CD4-positive, alpha-beta memory T cell (primary cell): ENCODE measurements at places on chromosomes 2 and 18. TPM values are rescaled to one million over a fixed set of nuclear protein-coding genes. Genes with fewer than 3 reads are reported as not detected.

DNA sequence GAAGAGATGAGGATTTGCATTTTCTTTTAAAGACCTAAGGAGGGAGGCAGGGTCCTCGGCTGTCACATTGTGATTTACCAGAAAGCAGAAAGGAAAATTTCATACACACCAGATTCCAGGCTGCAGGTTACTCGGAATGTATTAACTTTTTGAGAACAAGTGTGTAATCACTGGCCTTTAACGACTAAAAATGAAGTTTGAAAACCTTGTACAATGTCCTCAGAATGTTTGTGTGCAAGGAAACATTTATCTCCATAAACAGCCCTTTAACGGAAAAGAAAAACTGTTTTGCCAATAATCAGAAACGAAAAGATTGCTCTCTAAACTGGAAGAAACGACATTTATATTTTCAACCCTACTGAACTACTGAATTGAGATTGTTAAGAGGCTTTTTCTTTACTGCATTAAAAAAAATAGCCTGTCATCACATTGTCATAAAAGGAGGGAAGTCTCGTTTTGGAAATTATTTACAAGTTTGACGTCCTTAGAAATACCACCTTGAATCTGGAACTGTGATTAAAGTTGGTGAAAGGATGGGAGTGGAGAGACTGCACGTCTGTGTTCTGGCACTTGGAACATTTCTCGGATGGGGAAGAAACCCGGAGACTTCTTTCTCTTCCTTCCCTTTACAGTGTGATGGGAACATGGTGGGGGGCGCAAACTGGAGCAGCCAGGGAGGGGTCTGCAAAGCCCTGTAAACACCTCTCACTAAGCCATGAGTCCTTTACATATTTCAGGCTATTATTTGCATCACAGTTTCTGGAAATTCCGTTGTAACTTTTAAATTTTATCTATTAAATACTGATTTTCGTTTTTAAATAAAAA lies 134.1 kb upstream of the SIX3 start:
- DNase-seq = no peak

DNA sequence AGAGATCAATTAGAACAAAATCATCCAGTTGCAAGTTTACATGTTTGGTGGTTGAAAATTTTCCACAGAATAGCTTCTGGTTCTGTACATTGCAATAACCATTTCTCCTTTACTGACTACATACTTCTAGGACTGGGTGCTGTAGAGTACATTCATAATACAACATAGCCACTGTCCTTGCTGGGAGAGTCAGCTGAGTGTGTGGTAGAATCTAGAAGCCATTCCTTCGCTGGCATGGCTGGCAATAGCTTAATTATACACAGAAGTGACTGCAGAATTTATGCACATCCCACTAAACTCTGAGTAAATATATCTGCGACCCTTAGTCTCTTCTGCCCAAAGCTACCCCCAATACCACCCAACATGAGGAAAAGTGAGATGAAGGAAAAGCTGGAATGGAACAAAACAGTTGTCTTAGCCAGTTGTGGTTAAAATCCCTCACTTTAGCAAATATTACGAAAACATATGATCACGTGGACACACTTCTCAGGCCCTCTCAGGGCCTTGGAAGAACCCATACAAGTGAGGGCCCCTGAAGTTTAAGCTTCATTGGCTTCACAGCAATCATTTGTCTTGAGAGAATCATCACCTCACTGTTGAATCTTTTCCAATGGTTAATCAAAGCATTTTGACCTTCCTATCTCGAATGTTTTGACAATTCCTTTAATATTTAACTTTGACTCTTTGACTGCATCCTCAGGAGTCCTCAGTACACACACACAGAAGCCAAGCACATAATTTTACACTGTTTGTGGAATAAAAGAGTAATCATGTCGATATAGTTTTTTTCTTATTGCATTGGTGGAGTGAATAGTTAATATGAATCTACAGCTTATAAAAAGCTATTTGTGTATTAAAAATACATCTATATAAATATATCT lies 225.1 kb downstream of the ZNF385B start:
- DNase-seq = no peak

DNA sequence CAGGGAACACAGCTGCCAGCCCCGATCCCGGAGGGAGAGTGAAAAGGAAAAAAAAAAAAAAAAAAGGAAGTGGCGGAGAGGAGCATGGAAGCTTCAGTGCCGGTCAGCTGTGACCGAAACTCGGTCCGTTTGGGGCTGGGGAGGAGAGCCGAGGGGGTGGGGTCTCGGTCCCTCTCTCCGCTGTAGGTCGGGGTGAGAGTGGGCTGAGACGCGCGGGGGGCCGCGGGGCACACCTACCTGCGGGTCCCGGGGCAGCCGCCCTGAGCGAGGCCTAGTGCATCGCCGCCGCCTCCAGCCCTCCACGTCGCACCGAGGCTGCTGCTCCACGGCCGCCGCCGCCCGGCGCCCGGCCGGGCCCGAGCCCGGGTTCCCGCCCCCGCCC lies 536 bp downstream of the VPS54 start:
- DNase-seq = no peak

DNA sequence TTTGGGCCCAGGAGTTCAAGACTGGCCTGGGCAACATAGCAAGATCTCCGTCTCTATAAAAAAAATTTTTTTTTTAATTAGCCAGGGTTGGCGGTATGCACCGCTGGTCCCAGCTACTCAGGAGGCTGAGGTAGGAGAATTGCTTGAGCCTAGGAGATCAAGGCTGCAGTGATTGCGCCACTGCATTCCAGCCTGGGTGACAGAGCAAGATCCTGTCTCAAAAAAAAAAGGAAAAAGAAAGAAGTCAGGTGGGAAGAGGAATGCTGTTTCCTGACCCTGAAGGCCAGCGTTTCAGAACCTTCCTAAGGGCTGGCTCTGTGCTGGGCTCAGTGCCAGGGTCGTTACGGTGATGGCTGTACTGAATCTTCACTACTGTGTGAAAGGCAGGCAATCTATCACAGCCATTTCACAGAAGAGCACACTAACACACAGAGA lies 35.0 kb upstream of the AGAP1 start:
- no peak for DNase-seq

- no peak for DNase-seq
Observed at GRCh38 chr2:101895819-101896322, 95.9 kb upstream of the IL1R2 start.

DNAJC5G gene
- not detected for total RNA-seq

DNA sequence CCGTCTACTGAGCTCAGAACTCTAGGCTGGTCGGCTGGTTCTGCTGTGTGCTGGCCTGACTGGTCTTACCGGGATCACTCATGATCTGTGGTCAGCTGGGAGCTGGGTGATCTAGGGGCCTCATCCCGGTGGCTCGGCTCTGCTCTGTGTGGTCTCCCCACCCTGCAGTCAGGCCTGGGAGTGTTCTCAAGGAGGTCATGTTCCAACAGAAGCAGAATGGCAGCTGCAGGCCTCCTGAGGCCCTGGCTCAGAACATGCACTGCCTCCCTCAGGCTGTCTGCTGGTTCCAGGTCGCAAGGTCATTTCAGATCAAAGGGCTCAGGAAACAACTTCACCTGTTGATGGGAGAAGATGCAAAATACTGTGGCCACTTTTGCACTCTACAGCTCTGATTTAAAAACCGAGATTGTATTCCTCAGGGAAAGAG lies 81.1 kb upstream of the RFX8 start:
- no peak for DNase-seq

DNA sequence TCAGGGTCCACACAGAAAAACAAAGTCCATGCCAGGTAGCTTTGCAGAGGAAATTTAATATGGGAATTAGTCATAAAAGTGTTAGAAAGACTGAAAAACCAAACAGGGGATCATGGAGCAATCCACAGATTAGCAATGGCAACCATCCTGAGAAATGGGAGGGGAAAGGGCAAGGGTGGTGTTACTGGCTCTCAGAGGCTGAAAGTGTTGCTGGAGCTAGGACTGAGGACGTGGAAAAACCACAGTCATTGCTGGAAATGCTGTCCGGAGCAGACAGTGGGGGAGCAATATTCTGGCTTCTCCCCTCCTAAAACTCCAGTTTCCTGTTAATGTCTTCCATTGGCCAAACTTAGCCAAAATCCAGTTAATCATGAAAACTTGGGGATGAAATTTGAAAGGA lies 172.4 kb downstream of the ZBTB7C start:
- no peak for DNase-seq

TYMS gene
- total RNA-seq = not detected

DNA sequence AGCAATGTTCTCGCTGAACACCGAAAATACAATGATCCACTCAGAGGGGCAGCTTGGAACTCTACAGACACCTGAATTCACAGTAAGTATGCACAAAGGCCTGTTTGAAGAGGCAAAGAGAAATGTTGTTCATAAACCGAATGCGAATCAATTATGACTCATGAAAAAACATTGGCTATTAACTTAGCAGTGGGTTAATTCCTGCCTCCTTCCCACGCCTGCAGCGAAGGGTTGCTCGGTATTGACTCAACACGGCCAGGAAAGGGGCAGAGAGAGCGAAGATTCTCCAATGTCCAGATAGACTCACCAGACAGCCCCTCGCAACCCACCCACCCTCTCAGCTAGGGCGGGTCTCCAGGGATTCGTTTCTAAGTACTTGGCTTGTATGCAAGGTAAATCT lies 9.4 kb downstream of the CRACDL start:
- DNase-seq = no peak

DHRS9 gene
- 0.32 TPM for total RNA-seq

DNA sequence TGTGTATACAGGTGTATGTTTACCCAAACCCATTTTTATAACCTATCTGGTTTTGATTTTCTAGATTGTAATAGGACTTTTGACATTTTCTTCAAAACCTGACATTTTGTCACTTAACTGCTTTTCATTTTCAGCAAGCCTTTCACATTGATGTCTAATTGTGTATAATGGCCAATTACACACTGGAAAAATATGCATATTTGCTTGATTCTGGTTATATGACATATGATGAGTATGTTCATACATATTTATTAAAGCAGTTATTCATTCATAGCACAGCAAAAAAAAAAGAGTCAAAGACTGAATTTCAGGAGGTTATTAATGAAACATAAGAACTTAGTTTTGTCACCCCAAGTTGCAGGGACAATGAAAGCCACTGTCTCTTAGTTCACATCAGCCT lies 307.7 kb upstream of the TNP1 start:
- DNase-seq = no peak

ALKAL2 gene
- total RNA-seq = not detected

QPCT gene
- 1.4 TPM for total RNA-seq

- DNase-seq = no peak
Observed at GRCh38 chr2:76556018-76556417, 845.3 kb upstream of the GCFC2 start.

- DNase-seq = no peak
Observed at GRCh38 chr18:14970027-14970426, 222.1 kb downstream of the ANKRD30B start.

FEV gene
- not detected for total RNA-seq

ERICH2 gene
- total RNA-seq = not detected

DNA sequence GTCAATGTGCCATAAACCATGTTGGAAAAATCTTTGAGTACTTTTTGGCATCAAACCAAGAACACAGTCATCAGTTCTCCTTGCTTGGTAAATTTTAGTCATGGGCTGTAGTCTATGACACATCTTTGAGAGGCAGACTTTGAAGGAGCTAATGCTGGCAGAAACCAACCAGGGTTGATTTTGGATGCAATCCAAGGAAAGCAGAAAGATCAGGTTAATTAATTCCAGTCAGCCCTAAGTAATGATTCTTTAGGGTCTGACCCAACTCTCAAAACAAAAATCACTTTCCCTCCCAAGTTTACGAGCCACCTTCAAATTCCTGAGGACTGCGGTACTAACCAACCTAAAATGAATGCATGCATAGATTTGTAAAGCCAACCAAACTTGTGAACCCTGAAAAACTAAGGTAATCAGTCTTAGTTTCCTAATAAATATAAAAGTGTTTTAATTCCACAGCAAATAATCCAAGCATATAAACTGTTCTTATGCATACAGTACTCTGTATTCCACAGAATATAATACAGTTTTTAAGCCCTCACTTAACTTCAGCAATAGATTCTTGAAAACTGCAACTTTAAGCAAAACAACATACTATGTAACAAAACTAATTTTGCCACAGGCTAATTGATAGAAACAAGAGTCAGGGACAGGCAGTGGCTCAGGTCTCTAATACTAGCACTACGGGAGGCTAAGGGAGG lies 22.0 kb downstream of the AP1S3 start:
- DNase-seq = no peak

- DNase-seq = no peak
Observed at GRCh38 chr2:120332384-120332783, 13.6 kb upstream of the INHBB start.

TOGARAM2 gene
- total RNA-seq = 1.8 TPM

- no peak for DNase-seq
Observed at GRCh38 chr2:78718024-78718423, 307.5 kb upstream of the REG3G start.

- DNase-seq = no peak
Observed at GRCh38 chr18:70431203-70431624, 142.4 kb downstream of the SOCS6 start.

GRCh38 chr2:177247693-177248262 lies 16.7 kb downstream of the NFE2L2 start:
- DNase-seq = no peak

DNA sequence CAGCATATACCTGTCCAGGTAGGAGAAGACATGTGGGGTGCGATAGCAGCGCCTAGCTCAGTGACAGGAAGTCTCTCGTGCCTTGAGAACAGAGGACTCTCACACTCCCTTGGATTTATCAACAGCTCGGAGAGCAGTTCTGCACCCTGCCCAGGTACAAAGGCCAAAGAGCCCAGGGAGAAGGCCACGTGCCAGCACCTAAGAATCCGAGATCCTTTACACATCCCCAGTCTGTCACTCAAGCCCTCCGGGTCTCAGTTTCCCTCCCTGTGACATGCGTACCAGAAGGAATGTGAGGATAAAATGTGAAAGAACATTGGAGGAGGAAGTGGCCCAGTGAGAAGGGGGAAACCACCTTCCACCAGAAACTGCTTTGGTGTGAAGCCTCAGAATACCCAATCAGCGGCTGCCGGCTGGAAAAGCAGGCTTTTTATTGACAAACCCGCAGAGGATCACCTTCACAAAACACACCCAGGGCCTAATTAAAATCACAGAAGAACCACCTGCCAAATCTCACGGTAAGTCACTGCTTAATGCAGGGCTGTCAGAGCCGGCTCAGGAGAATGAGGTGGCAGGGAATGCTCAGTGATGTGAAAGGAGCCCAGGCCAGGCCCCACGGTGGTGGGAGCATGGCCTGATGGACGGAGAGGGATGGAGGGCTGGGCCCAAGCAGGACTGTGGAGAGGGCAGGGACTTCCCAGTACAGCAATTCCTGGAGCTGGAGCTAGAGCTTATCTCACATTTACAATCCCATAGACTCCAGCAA lies 66.3 kb downstream of the MYO5B start:
- DNase-seq = no peak

EPG5 gene
- 69.0 TPM for total RNA-seq

LYG1 gene
- 2.5 TPM for total RNA-seq
